ENCODE measurements at places on chromosomes 16 and 17. TPM values are rescaled to one million over a fixed set of nuclear protein-coding genes. Genes with fewer than 3 reads are reported as not detected.
A peak's percentile ranks its signal among the peaks of the same experiment; 100 is the strongest.

Gene ZSCAN32
- 18.1 TPM for total RNA-seq

Gene ALOX12
- total RNA-seq, result not detected

GRCh38 chr16:23668225-23668624 is 10.5 kb upstream of the PLK1 start:
- DNase-seq, result no peak
- H3K4me3 ChIP-seq, result no peak overlapping the region
- no peaks in the 10 kb centered on the region for H3K4me1 ChIP-seq
- peaks cover 69% of the 10 kb centered on the region for H3K36me3 ChIP-seq
- no peaks in the 10 kb centered on the region for H3K27me3 ChIP-seq

DNA sequence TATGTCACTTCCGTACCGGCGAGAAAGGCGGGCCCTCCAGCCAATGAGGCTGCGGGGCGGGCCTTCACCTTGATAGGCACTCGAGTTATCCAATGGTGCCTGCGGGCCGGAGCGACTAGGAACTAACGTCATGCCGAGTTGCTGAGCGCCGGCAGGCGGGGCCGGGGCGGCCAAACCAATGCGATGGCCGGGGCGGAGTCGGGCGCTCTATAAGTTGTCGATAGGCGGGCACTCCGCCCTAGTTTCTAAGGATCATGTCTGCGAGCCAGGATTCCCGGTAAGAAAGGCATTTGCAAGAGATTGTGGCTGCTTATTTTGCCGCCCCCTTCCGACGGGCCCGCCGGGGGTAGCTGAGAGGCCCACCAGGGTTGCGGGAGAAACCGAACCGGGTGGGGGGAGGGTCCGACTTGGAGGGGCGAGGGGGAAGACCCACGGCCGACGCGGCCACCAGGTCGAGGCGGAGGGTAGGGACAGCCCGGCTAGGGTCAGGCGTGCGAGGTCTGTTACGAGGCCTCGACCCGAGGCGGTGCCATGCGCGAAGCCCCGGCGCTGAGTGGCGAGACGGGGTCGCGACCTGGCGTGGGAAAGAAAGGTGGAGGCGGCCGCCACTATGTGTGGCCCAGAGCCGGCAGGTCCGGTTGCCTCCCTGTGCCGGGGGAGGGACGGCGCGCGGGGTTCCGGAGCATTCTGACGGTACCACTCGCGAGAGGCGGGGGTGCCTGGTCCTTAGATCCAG is 6.7 kb upstream of the CD68 start:
- peak overlapping the region; percentile 90 for H3K4me3 ChIP-seq
- H3K27ac ChIP-seq, result peak overlapping the region; percentile 99
- H3K4me1 ChIP-seq, result peaks cover 11% of the 10 kb centered on the region
- peaks cover 87% of the 10 kb centered on the region for H3K36me3 ChIP-seq

DNA sequence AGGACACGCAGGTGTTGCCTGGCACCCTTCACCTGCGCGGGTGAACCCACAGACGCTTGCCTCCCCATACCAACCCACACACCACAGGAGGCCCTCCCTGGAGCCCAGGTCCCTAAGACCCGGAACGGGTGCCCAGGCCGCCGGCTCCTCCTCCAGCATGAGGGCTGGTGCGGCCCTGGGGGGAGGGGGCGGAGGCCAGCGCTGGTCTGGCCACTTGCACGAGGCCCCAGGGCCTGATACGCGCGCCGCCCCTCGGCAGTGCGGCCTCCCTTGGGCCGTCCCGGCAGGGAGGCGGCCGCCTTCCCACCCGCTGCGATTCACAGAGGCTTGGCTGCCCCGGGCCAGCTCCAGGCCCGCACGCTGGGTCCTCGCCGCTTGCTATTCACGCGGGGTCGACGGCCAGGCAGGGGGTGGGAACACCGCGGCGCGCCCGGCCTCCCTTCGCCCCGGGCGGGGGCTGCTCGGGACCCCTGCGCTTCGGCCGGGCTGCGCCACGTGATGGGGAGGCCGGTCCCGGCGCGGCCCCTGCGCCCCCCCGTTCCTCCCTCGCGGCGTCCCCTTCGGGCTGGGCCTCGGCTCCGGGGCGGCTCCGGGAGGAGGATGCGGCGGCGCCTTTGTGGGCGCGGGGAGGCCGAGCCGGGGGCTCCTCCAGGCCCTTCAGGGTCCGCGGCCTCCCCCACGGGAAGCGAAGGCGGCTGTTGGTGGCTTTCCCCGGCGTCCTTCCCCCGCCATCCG is 685 bp downstream of the FASN start:
- DNase-seq, result no peak
- no peaks in the 10 kb centered on the region for H3K27me3 ChIP-seq
- H3K4me1 ChIP-seq, result no peaks in the 10 kb centered on the region
- peaks cover 52% of the 10 kb centered on the region for H3K36me3 ChIP-seq
- H3K4me3 ChIP-seq, result peak overlapping the region; percentile 75
- H3K27ac ChIP-seq, result peak overlapping the region; percentile 23

Gene TSPOAP1
- not detected for total RNA-seq

Gene TBC1D3E
- 3.8 TPM for total RNA-seq

- no peak overlapping the region for H3K4me3 ChIP-seq
- no peak for DNase-seq
- H3K4me1 ChIP-seq, result no peaks in the 10 kb centered on the region
Measured at GRCh38 chr16:85423631-85424030, 189.5 kb upstream of the GSE1 start.

GRCh38 chr17:81831957-81832607 is 1.0 kb downstream of the MCRIP1 start:
- no peaks in the 10 kb centered on the region for H3K27me3 ChIP-seq
- no peak for DNase-seq
- peak overlapping the region; percentile 70 for H3K27ac ChIP-seq
- peaks cover 5% of the 10 kb centered on the region for H3K36me3 ChIP-seq
- H3K4me1 ChIP-seq, result peaks cover 9% of the 10 kb centered on the region

Gene ABI3
- not detected for total RNA-seq

Gene RCVRN
- not detected for total RNA-seq

DNA sequence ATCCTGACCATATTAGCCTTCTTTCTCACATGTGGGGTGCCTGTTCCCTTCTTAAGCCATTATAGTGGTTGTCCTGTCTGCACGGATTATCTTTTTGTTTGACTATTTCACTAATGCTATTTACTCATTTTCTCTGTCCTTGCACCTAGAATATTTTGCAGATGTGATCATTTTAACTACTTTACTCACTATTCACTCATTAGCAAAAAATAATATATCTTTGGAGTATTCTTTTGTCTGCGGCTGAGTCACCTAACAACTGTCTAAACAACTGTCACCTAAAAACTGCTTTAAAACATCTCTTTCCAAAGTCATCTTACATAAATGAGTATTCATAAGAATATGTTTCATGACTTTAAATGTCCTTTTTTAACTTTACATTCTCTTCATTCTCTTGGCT is 87.4 kb downstream of the KCNJ2 start:
- H3K36me3 ChIP-seq, result no peaks in the 10 kb centered on the region
- no peaks in the 10 kb centered on the region for H3K27me3 ChIP-seq
- H3K4me1 ChIP-seq, result no peaks in the 10 kb centered on the region
- no peak overlapping the region for H3K4me3 ChIP-seq

DNA sequence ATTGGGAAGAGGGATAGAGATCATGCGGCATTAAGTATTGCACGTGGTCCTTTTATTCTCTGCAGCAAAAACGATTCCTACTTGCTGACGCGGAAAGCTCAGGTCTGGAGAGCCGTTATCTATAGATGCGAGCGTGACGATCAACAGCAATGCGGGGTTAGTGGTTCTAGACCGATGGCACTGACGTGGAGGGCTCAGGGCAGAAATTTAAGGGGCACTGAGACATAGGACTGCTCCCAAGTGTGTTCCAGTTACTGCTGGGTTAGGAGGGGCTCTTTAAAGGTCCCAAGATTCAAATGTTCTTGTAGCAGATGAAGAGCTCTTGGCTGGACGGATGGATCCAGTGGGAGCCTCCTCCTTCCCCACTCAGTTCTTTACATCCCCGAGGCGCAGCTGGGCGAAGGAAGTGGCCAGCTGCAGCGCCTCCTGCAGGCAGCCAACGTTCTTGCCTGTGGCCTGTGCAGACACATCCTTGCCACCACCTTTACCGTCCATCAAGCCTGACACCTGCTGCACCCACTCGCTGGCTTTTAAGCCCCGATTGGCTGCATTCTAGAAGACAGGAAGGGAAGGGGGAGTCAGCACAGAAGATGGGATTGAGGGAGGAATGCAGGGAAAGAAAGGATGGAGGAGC is 732 bp upstream of the EXOSC6 start:
- no peaks in the 10 kb centered on the region for H3K4me1 ChIP-seq
- peaks cover 81% of the 10 kb centered on the region for H3K36me3 ChIP-seq
- H3K27me3 ChIP-seq, result no peaks in the 10 kb centered on the region
- peak overlapping the region; percentile 83 for H3K27ac ChIP-seq

DNA sequence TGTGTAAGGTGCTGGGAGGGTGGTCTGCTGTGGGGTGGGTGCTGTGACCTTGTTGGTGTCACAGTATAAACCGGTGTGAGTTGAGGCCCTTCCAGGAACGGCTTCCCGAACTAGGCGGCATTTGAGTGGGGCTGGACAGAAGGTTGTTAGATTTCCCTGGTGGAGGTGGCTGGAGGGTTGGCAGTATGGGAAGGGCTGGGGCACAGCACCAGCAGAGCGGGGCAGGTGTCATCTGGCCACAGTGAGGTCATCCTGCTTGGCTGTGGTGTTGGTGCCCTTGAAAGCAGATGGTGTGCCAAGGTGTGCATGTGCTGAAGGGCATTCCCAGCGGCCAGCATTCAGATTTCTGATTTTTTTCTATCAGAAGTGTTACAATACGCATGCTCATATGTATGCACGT is 28.1 kb downstream of the BANP start:
- no peak overlapping the region for H3K27ac ChIP-seq
- no peaks in the 10 kb centered on the region for H3K27me3 ChIP-seq
- H3K4me3 ChIP-seq, result no peak overlapping the region
- no peak for DNase-seq
- H3K4me1 ChIP-seq, result no peaks in the 10 kb centered on the region
- peaks cover 25% of the 10 kb centered on the region for H3K36me3 ChIP-seq

GRCh38 chr17:30345527-30346075 is 11.7 kb upstream of the TMIGD1 start:
- H3K4me1 ChIP-seq, result peaks cover 12% of the 10 kb centered on the region
- no peaks in the 10 kb centered on the region for H3K36me3 ChIP-seq
- H3K4me3 ChIP-seq, result no peak overlapping the region
- no peak for DNase-seq
- H3K27me3 ChIP-seq, result no peaks in the 10 kb centered on the region
- no peak overlapping the region for H3K27ac ChIP-seq

Gene PTGES3L
- total RNA-seq, result 0.83 TPM

GRCh38 chr16:11114366-11115164 is 141.4 kb downstream of the SOCS1 start:
- H3K27ac ChIP-seq, result no peak overlapping the region
- H3K27me3 ChIP-seq, result no peaks in the 10 kb centered on the region
- no peaks in the 10 kb centered on the region for H3K36me3 ChIP-seq
- DNase-seq, result no peak

- H3K4me3 ChIP-seq, result no peak overlapping the region
- peak; percentile 39 for DNase-seq
- peaks cover 6% of the 10 kb centered on the region for H3K4me1 ChIP-seq
- H3K36me3 ChIP-seq, result no peaks in the 10 kb centered on the region
- H3K27ac ChIP-seq, result no peak overlapping the region
Measured at GRCh38 chr17:81735264-81736102, 23.4 kb downstream of the SLC25A10 start.

DNA sequence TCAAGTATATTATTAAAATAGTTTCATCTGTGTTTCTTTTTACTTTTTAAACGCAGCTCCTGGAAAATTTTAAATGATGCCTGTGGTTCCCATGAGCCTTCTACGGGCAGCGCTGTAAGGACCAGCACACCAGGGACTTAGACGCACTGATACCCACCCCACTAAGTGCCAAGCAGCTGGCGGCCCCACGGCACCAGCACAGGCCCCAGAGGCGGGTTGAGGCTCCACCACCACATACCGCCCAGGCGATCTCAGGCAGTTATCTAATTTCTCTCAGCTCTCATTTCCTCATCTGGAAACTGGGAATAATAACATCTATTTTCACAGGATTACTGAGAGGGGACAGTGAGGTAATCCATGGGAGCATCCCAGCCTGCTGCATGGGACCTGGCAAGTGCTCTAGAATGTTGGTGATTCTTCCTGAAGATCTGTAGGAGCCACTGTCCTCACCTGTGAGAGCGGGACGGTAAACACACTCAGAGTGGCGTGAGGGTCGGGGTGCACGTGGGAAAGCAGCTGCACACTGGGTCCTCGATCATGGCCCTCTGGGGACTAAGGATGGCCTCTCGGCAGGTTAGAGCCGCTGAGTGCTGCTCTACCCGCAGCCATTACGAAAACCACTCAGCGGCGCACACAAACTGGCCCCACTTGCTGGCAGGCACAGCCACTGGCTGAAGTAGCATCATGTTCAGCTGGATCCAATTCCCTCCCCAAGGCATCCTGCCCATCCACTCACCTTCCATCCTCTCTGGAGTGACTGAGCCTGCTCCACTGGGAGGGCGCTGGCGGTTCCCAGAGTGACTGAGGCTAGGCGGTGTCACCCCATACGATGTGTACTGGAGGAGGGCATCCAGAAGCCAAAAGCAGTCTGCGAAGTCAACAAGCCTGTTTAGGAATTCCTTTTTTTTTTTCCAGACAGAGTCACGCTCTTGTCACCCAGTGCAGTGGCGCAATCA is 17.6 kb upstream of the SLC38A8 start:
- H3K4me1 ChIP-seq, result no peaks in the 10 kb centered on the region
- no peak overlapping the region for H3K27ac ChIP-seq
- H3K36me3 ChIP-seq, result peaks cover 95% of the 10 kb centered on the region
- H3K27me3 ChIP-seq, result no peaks in the 10 kb centered on the region
- no peak overlapping the region for H3K4me3 ChIP-seq

DNA sequence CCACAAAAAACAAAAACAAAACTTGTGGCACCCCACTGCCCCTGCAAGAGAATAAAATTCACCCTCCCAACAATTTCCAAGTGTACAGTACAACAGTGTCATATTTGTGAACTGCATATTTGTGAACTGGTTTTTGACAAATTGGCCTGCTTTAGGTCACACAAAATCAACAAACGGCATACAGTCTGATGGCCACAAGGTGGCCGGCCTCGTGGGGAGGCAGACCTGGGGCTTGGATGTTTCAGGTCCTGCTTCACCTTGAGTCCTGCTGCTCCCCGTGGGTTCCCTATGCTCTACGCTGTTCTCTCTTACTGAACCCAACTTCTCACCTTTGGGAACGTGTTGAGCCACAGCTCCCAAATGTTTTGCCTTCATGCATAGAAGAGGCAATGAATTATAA is 102.2 kb downstream of the CDK5R1 start:
- H3K36me3 ChIP-seq, result no peaks in the 10 kb centered on the region
- no peak overlapping the region for H3K27ac ChIP-seq
- no peak overlapping the region for H3K4me3 ChIP-seq
- DNase-seq, result no peak
- H3K27me3 ChIP-seq, result no peaks in the 10 kb centered on the region
- H3K4me1 ChIP-seq, result no peaks in the 10 kb centered on the region

DNA sequence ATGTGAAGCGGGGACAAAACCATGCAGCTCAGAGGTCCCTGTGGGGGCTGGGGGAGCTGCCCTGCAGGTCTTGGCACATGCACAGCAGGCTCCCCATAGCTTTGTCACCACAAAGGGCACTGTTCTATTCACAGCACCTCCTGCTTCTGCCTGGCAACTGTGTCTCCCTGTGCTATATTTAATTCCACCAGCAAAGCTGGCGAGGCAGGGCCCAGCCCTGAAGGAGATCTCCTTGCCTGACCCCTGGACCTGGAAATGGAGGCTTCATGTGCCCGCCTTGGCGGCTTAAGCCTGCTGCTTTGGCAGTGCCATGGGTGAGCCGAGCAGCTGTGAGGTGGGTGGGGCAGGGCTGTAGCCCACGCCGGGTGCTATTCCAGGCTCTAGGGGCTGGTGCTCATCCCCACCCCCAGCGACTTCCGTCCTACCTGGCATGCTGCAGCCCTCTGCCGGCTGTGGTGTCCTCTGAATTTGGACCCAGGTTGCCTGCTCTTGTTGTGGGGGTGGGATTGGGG is 6.8 kb downstream of the LDHD start:
- peak overlapping the region; percentile 67 for H3K4me3 ChIP-seq
- H3K4me1 ChIP-seq, result peaks cover 29% of the 10 kb centered on the region
- H3K27ac ChIP-seq, result peak overlapping the region; percentile 76
- peaks cover 13% of the 10 kb centered on the region for H3K36me3 ChIP-seq
- peak; percentile 29 for DNase-seq
